Left ventricle myocardium inferior (tissue), 1 donor: ENCODE measurements at places on chromosomes 16 and 17. TPM values are rescaled to one million over a fixed set of nuclear protein-coding genes. Genes with fewer than 3 reads are reported as not detected.

DNA sequence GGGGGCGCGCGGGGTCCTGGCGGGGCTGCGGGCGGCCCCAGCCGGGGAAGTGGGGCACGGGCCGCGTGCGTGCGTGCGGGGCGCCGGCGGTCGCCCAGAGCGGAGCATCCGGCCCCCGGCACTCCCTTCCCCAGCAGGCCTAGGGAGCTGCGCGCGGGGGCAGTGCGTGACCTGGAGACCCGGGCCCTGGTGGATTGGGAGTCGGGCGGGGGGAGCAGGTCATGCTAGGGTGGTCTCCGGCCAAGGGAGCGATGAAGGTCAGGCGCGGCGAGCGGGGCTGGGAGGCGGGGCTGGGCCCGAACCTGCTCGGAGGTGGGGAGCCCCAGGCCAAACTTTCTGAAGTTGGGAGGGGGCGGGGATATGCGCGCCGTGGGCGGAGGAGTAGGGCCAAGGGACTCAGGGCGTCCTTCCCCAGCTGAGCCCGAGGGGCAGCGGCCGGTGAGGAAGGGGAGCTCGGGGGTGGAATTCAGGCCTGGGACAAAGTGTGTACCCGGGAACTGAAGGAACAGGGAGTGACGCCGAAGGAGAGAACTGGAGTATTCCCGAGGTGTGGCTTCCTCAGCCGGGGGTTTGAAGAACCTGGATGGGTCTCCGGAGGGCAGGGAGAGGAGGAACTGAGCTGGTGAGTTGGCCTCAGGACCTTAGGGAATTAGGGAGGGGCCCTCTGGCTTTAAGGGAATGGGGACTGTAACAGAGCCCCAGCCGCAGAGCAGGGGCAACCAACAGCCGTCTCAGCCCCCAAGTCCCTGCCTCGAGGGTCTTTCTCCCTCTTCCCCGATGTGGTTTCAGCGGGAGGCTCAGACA, 589 bp downstream of the XYLT2 start:
- peak overlapping the region; percentile 96 for H3K4me3 ChIP-seq
- H3K36me3 ChIP-seq: no peaks in the 10 kb centered on the region
- peak; percentile 47 for DNase-seq
- H3K27ac ChIP-seq: peak overlapping the region; percentile 73
- peaks cover 40% of the 10 kb centered on the region for H3K4me1 ChIP-seq

DNA sequence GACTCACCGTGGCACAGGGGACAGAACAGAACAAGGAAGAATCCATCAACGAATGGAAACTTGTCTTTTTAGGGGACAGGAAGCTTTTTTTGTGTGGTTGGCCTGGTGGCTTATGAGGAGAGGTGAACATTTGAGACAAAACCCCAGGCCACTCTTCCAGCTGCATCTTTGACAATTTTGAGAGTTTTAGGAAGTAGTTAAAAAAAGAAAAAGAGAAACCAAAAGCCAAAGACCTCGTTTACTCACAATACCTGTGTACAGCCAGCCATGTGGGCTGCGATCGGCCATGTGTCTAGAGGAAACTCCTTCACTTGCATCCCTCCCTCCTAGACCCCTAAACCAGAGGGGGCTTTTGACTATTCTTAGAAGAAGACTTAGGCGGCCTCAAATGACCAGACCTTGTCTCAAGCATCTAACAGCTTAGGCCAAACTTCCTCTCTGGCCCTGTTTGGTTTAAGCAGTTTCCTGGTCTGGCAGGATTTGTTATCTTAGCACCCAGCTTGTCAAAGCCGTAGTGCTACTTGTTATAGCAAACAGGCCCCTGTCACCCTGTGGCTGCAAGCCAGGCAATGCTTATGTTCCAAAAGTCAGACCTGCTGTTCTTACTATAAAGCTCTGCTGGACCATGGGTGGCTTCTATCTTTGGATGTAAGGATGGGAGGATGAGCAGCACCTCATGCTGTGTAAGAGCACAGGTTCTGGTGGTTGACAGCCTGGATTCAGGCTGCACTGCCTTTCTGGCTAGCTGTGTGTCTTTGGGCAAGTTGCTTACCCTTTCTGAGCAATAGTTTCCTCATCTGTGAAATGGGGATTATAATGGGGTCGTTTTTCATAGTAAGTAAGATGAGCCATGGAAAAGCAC, 17.7 kb downstream of the KSR1 start:
- peak; percentile 63 for DNase-seq
- H3K4me1 ChIP-seq: peaks cover 63% of the 10 kb centered on the region
- peak overlapping the region; percentile 29 for H3K27ac ChIP-seq
- H3K27me3 ChIP-seq: no peaks in the 10 kb centered on the region

DNA sequence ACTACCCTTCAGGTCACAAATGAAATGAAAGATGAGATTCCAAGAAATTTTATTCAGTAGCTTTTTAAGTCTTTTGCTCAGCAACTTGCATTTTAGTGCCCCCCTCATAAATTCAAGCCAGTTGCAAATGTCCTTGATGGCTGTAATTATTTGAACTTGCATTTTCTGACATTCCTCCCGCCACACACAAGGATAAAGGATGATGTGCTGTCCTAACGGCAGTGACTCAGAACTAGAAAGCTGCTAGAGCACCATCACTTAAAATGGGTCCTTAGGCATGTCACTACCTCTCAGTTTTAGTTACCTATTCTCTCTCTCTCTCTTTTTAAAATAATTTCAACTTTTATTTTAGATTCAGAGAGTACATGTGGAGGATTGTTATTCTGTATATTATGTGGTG, 306.7 kb downstream of the CNTNAP4 start:
- H3K27ac ChIP-seq: no peak overlapping the region
- H3K4me3 ChIP-seq: no peak overlapping the region
- H3K27me3 ChIP-seq: no peaks in the 10 kb centered on the region
- H3K36me3 ChIP-seq: no peaks in the 10 kb centered on the region
- DNase-seq: no peak

DNA sequence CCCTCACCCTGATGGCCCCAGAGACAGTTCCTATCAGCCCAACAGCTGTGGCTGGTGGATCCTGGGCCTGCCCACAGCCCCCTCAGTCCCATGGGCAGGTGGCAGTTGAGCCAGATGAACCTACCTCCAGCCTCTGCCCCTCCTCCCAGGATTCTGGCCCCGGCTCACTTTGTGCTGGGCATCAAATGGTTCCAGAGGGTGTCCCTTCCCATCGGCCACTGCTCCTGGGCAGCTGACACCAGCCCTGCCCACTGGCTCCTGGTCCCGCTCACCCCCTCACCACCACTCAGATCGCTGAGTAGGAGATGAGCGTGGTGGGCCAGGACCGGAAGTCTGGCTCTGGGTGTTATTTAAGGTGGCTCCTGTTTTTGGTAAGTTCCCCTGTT, 2.0 kb downstream of the TTYH2 start:
- H3K36me3 ChIP-seq: no peaks in the 10 kb centered on the region
- H3K27me3 ChIP-seq: no peaks in the 10 kb centered on the region
- H3K27ac ChIP-seq: peak overlapping the region; percentile 93
- peaks cover 68% of the 10 kb centered on the region for H3K4me1 ChIP-seq

The NTN1 gene
- 60.3 TPM for total RNA-seq

The SPN gene
- total RNA-seq: 1.3 TPM

The GLIS2 gene
- 17.2 TPM for total RNA-seq

The VPS25 gene
- 37.5 TPM for total RNA-seq
